GM18507 (cell line): ENCODE measurements at places on chromosomes 5 and 9.
A peak's percentile ranks its signal among the peaks of the same experiment; 100 is the strongest.

GRCh38 chr9:112072721-112073638 is 102.1 kb downstream of the SUSD1 start:
- DNase-seq = no peak

DNA sequence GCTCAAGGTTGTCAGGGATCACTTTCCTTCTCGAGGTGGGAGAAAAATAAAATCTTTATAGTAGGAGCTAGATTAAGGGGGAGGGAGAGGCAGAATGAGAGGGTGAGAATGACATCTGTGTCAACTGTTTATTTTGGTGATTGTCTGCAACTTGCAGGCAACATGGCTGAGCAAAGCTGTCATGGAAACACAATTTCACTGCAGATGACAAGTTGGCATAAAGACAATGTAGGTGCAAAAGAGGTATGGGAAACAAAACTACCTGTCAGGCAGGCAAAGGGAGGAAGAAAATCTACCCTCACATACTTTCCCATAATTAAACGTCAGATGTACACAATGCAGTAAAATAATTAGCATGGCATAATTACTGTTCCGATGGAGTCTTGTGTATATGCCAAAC is 167.4 kb downstream of the SLIT3 start:
- no peak for DNase-seq

DNA sequence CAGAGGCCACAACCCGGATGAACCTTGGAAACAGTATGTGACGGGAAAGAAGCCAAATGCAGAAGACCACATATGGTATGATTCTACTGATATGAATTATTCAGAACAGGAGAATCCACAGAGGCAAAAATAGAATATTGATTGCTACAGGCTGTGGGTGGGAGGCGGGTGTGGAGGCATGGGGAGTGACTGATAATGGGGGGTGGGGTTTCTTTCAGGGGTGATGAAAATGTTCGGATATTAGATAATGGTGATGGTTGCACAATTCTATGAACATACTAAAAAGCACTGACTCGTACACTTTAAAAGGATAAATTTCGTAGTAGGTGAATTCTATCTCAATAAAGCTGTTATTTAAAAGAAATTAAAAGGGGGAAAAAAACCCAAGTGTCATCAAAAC is 10.7 kb downstream of the IL4 start:
- DNase-seq = no peak

- DNase-seq = peak; percentile 45
Measured at GRCh38 chr5:141850244-141850768, 27.9 kb downstream of the PCDH1 start.

DNA sequence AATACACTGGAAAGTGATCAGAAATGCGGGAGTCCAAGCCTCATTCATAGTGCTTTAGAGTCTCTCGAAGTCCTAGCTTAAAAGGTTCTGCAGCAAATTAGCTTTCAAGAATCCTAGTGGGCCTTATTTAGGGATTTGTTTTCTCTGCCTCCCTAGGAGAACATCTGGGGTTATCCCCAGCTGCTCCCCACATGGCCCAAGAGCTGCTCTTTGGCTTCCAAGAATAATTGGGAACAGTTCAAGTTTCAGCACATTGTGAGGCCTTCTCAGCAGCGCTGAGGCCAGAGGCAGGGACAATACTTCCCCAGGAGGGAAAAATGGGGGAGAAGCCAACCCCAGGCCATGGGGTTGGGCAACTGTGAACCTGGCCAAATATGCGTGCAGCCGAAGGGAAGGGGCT is 108.7 kb downstream of the LIFR start:
- no peak for DNase-seq

- no peak for DNase-seq
Measured at GRCh38 chr5:4758550-4758949, 381.6 kb upstream of the ADAMTS16 start.

DNA sequence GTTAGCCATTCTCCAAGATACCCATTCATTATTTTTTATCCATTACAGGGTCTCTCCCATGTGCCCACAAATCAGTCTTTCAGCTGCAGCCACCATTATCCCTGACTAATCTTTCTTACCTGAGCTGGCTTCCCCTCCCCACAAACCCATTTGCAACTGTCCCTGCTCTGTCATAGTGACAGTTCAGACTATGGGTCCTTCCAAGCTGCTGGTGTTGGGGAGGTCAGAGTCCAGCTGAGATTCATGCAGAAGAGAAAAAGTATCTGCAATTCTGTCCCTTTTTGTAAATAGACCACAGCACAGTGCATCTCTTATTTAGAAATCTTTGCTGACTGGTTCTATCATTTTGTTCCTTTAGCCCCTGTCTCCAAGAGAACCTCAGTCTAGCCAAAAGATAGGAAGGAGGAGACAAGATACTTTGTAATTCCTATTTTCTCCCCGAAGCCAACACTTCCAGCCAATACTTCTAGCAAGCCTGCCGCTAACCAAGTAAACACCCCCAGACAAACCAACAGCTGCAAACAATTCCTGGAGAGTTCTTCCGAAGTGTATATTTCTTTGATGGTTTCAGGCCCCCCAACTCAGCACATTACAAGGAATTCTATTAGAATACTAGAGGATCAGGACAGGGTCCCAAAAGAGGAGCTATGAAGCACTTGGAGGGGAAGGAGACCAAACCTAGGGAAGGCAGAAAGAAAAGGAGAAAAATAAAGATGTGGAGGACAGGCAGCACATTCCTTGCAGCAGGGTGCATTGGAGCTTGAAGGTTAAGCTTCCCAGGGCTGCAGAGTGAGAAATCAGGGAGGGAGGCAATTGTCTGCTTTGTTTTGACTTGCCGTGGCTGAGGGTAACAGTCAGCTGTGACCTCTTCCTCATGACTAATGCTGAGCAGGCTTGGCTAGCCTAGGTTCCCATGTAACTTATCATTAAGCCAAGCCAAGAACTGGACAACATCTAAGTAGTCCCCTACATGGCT is 148.5 kb downstream of the SGCD start:
- DNase-seq = no peak

GRCh38 chr5:173242079-173242478 is 7.1 kb upstream of the NKX2-5 start:
- DNase-seq = no peak
